ENCODE measurements at places on chromosomes 1 and 21.

GRCh38 chr1:111204983-111205713 is 4.7 kb upstream of the DENND2D start:
- peak; percentile 18 for DNase-seq

- no peak for DNase-seq
These were observed 81.8 kb downstream of the LRRC7 start for GRCh38 chr1:69649383-69649990.

GRCh38 chr1:107379826-107380225 is 239.0 kb downstream of the NTNG1 start:
- no peak for DNase-seq

DNA sequence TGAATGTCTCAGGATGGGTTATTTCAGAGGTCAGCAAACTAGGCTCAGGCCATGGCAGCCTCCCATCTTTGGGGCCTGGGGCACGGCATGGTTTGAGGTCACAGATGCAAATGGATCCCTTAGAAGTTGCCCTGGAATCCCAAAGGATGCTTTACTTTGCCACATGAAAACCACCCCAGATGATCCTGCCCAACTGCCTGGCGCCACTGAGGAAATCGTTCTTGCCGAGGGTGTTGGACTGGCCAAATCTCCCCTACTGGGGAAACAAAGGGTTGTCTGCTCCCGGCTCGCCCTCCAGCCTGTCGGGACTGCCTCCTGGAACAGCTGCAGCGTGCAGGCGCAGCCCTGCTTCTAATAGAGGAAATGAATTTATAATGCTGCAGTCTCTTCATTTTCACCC is 173.0 kb upstream of the LMO4 start:
- DNase-seq: no peak

- no peak for DNase-seq
These were observed 23.9 kb downstream of the ACKR1 start for GRCh38 chr1:159228554-159228953.

GRCh38 chr1:153778051-153778823 is 3.0 kb downstream of the SLC27A3 start:
- DNase-seq: no peak

- no peak for DNase-seq
These were observed 53.3 kb upstream of the HMGB4 start for GRCh38 chr1:33810571-33810970.

GRCh38 chr21:28537371-28538079 is 455.2 kb downstream of the LTN1 start:
- peak; percentile 85 for DNase-seq

DNA sequence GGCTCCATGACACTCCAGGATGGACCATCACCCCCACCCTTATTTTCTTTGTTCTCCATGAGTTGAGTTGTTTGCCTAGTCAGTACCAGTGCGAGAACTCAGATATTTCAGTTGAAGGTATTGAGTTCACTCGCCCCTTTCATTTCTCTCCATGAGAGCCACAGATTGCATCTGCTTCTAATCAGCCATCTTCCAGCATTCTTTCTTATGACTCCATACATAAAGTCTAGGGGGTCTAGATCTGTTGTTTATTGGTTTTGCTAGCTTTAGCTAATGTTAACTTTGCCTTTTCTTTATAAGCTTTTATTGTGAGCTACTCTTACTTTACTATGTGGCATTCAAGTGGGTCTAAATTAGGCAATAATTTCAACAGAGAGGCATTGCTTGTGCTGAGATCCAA is 71.6 kb upstream of the PDC start:
- no peak for DNase-seq

GRCh38 chr1:182889997-182890396 is 50.9 kb downstream of the DHX9 start:
- peak; percentile 18 for DNase-seq

- DNase-seq: no peak
These were observed at the start of gene KCNE1 for GRCh38 chr21:34511787-34512455. KCNE1 (minus strand) TSS chr21:34512210; CDS start chr21:34449634, 62,576 bp downstream.

DNA sequence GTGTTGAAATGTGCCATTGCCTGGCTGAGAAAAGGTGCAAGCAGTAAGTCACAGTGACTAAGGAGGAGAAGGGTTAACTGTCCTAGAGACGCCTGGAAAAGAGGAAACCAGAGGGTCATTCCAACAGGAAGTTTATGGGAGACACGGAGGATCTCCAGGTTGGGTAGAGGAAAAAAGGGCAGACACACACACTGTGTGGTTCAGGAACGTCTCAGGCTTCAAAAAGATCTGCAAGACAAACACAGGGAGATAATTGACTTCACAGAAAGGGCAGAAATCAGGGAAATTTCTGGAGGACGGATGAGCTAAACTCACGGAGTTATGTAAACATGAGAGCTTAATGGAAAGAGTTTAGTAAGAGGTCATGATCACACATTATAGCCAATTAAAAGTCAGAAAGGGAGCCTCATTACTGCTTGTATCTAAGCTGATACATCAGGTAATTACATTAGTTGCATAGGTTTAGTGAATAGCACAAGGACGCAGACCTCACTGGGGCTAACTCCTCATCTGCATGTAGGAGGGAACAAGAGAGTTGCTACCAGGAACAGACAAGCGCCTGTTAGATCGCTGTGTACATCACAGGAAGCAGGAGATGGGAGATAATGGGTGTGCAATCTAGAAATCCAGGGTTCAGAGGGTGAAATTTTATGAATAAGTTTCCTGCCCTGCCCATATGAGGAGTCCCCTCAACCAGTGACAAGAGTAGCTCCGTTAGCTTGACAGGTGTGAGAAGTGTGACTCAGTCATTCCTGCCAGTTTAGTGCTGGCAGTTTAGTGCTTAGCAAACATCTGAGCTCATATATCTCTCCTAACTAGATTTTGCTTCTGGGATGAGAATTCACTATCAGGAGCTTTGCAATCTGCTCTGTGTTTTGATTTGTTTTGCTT is 96.6 kb upstream of the TNR start:
- DNase-seq: peak; percentile 9

GRCh38 chr1:52601991-52602855 is at the start of gene GPX7:
GPX7 (plus strand) TSS chr1:52602371; CDS start chr1:52602410, 39 bp downstream.
- peak; percentile 31 for DNase-seq

- peak; percentile 25 for DNase-seq
These were observed 87.0 kb downstream of the SIPA1L2 start for GRCh38 chr1:232542633-232543593.

DNA sequence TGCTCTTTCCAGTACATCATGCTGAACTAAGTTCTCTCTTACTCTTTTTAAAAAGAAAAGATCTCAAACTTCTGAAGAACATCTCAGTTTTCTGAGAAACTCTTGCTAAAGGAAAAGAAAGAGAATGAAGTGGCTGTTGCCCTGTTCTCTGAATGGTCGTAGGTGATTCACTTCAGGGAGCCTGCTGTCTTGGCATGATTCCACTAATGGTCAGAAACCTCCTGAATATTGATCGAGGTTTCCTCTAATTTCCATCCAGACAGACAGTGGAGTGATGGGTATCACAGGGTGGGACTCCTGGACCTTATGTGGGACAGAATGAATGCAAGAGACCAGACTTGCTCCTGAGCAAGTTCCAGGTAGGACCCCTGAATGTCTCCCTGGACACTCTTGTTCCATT is 2.5 kb downstream of the FCRL2 start:
- no peak for DNase-seq

DNA sequence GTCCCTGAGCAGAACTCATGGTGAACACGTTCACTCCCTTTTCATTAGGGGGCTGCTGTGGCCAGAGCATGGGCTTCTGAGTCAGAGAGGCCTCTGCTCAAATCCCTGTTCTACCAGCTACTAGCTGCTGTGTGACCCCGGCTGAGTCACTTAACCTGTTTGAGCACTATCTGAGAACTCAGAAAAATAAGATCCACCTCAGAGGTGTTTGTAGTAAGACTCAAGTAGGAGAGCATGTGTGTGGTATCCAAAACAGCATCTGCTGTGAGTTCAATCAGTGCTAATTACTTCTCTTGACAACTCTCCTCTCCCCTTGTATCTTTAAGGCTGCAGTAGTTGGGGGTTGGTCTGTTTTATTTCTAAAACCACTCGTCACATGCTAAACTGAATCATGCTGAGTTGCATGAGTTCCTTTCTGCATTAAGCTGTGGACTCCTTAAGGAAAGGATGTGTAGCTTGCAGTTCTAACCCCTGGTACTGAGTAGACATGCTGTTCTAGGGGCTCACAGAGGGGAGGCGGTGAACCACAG is 39.7 kb upstream of the JUN start:
- peak; percentile 88 for DNase-seq

- no peak for DNase-seq
These were observed 72.7 kb downstream of the DIRAS3 start for GRCh38 chr1:67977756-67978155.

GRCh38 chr1:235160957-235161684 is at the start of gene RBM34:
RBM34 (minus strand) TSS chr1:235161250; CDS start chr1:235161226, 24 bp downstream.
- DNase-seq: peak; percentile 91

- peak; percentile 72 for DNase-seq
These were observed 1.9 kb upstream of the TPM3 start for GRCh38 chr1:154193821-154194220.

- DNase-seq: no peak
These were observed 87.1 kb upstream of the ARHGEF16 start for GRCh38 chr1:3367376-3367775.

- DNase-seq: no peak
These were observed 23.9 kb downstream of the INPP5B start for GRCh38 chr1:37922767-37923550.

DNA sequence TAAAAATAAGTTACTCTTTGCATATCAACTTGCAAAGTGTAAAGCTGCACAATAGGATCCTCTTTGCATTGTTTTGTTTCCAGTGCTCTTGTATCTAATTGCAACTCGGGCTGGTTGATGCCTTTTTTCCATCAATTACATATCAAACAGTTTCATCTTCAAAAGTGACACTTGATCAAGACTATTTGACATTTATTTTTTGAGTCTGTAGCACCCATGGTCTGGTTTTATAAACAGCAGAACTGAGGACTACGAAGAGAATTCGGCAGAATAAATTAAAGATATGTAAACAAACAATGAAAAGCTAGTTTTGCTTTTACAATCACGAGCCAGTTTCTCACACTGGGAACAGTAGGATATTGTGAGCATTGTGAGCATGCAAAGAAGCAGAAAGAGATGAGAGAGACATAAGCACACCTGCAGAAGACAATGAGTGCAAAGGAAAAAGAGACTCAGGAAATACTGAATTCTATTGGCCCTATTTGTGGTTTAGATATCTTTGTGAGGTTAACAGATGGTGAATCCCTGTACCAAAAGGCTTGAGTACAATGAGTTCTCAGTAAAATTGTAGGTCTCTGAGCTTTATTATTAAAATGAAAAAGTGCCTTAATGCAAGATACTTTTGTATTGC is 45.4 kb downstream of the RPL5 start:
- DNase-seq: no peak

GRCh38 chr1:192824511-192824910 is 15.7 kb downstream of the RGS2 start:
- DNase-seq: no peak

- DNase-seq: peak; percentile 28
These were observed 8.5 kb downstream of the HLX start for GRCh38 chr1:220887520-220888416.

GRCh38 chr1:108570128-108570527 is 10.2 kb downstream of the EEIG2 start:
- DNase-seq: peak; percentile 55

GRCh38 chr1:19786988-19787423 is 12.7 kb downstream of the TMCO4 start:
- no peak for DNase-seq

GRCh38 chr1:103250441-103250861 is 142.1 kb upstream of the COL11A1 start:
- DNase-seq: no peak

DNA sequence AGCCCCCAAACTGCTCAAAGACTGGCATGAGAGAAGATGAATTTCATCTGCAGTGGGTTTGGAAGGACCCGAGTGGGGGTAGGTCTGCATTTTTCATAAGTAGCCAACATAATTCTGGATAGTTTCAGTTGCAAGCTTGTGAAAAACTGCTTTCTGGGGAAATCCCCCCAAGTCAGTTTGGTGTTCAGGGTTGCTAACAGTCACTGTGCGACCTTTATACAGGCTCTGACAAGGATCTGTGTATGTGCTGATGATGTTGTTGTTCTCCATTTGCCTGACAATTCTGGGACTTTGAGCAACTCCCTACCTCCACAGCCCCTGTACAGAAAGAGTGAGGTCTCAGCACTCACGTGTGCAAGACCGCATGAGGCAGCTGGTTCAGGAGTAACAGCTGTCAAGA is 87.9 kb downstream of the SUSD4 start:
- DNase-seq: no peak

DNA sequence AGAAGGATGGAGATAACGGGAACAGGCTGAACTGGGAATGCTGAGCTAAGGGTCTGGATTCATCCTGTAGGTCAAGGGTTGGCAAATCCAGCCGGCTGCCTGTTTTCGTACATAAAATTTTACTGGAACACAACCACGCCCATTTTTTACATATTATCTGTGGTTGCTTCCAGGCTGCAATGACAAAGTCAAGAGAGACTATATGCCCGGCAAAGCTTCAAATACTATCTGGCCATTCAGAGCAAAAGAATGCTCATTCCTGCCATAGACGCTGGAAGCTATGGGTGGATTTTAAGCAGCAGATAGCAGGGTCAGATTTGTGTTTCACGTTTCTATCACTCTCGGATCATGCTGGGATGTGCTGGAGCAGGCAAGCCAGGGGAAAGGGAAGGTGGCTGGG is 137.9 kb upstream of the EDN2 start:
- no peak for DNase-seq

- no peak for DNase-seq
These were observed 156.9 kb downstream of the DHRS3 start for GRCh38 chr1:12460911-12461621.

DNA sequence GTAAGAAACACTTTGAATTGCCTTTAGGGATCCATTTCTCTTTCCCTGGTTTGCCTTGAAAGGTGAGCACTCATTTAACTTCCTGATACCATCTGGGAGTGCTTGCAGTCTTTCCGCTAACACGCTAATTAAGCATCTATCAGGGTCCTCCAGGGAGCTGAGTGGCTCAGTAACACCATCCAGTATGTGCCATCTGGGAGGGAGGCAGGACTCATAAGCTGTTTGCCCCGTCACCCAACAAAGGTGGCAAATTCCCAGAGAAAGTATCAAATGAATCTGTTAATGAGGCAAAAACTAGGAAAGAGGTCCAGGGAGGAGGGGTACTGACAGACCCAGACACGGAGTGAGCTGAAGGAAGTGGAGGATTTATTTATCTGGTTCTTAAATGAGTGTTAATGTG is 430.9 kb downstream of the HLX start:
- no peak for DNase-seq

- DNase-seq: no peak
These were observed 48.3 kb upstream of the CAPZB start for GRCh38 chr1:19533626-19534025.

DNA sequence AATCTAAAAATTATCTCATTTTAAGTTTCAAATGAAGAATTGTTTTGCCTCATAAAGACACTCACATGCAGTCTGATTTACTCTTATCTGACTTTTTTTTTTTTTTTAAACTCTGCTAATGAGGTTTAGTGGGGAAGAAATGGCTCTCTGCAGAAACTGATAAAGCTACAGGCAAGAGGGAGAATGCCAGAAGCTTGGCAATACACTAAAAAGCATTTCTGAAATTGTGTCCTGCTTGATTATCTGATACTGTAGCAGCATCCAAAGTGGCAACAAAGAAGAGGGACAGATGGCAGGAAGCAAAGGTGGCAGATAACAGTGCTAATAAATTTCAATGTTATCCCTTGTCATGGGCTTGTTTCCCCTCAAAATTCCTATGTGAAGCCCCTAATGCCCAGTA is 1744.9 kb downstream of the NCAM2 start:
- DNase-seq: no peak

- DNase-seq: peak; percentile 3
These were observed 96.9 kb downstream of the GRIK3 start for GRCh38 chr1:36937371-36937770.

GRCh38 chr1:23726686-23727085 is 16.6 kb upstream of the ELOA start:
- no peak for DNase-seq

- DNase-seq: no peak
These were observed 77.9 kb upstream of the LPGAT1 start for GRCh38 chr1:211908453-211908852.
